ENCODE measurements at places on chromosomes 7 and 10.

DNA sequence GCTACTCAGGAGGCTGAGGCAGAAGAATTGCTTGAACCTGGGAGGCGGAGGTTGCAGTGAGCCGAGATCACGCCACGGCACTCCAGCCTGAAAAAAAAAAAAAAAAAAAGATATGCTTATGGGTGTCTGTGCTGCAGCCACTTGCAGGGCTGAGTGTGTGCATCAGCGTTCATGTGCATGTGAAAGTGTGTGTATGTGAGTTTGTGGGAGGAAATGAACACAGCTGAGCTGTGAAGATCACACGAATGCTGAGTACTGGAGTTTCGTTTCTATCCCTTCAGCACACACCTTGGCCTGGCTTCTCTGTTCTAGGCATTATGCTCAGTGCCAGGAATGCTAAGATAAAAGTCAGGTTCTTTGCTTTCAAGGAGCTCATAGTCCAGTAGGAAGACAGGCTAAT, 12.0 kb upstream of the SVOPL start:
- no peak for DNase-seq

DNA sequence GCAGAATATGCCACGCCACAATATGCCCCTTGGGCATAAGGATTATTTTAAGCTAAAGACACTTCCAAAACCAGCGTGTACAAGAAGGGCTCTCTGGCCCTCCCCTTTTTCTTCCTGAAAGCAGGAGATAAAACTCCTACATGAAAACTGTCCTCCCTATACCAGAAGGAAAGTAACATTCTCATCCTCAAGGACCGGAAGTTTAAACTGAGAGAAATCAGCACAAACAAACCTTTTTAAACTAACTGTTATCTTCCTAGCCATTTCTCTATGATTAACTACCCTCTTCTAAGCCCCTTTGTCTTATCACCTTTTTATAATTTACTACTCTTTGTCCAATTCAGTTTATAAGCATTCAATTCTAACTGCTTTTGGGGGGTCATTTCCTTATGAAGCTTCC, 16.4 kb upstream of the RAPGEF5 start:
- DNase-seq, result no peak

DNA sequence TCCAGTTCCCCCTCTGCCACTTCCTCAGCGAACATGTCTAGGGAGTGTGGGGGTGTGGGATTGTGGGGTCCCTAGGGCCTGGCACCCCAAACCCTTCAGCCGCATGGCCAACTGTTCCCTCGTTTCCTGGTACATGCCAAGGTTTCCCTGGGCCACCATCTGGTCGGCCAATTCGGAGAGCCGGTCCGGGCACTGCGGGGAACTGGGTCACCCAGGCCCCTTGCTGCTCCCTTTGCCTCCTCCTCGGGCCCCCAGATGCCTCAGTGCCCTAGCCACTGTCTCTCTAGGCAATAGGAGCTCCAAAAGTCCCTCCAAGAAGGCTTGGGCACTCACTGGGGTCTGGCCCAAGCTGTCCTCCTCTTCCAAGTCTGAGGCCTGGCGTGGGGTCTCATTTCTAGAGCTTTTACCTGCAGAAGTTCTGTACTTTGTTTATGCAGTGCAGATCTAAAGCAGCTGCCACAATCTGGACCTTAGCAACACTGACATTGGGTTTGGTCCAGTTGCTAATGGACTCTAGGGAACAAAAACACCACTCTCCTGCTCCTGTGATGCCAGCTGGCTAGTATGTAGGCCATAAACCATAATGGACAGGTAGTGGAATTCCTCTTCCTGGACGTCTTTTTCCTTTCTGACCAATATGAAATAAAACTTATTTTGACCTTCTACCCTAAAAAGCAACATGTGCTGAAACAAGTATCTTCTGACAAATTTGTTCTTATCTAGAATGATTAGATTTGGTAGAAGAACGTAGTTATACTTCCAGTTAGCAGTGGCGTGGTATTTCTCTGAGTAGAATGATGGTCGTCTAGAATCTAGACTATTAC, 172.9 kb downstream of the LRRC4 start:
- DNase-seq, result no peak

DNA sequence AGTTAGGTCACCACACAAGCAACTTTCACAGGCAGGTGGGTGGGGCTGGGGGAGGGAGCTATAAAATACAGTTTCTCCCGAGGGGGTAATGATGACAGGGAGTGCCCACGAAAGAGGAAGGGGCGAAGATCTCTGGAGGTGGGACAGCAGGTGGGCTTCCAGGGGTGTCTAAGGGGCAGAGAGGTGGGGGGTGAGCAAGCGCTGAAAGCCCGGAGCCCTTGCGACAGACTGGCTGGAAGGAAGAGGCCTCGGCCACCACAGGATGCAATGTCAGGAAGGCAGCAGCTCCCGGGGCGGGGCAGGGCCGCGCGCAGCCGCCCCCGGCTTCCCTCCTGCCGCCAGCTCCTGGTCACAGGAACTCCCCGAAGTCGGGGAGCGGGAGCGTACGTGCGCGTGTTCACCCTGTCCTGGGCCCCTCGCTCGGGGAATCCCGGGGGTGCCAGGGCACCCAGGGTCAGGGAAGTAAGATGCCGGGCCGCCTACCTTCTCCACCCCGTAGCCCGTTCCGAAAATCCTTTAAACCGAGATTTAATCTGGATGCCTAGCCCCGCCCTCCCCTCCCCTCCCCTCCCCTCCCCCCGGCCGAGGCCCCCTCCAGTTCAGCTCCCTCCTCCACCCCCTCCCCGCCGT, 105.2 kb upstream of the PPIF start:
- DNase-seq, result peak; percentile 12

DNA sequence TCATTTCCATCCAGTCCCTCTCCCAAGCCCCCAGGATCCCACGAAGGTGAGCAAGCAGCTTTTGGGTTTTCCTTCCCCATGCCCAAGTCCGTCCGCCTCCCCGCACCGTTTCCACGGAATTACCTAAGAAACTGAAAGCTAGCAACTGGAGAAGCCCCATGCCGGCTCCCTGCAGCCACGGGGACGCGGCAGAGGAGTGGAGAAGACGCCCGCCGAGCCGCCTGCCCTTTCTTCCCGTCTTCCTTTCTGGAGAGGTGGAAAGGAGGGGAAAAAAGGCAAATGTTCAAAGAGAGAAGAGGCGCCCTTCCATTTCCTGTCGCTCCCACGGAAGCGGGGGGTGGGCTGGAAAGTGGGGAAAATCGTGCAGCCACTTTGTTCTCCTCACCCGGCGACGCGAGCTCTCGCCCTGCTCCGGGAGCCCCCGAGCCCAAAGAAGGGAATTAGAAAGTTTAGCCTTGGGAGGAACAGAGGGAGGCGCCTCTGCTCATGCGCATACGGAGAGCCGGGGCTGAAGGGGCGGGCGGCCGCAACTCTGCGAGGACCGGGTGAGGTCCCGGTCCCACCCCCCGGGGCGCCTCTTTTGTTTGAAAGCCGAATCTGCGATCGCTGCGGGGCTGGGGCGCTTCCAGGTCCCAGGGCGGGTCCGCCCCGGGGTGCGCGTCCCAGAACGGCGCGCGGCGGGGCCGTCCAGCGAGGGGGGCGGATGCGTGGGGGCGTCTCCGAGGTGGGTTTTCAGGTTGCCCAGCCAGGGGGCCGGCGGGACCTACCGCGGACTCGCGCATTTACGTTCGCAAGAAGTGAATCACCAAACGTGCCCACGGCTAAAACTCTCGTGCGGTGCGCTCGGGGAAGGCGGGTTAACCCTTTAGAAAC, at the start of gene LAMB1:
Gene LAMB1 (minus strand): TSS at position 436 of the 873 bp plus-strand sequence. CDS start 276 bp downstream, at position 160.
- no peak for DNase-seq

DNA sequence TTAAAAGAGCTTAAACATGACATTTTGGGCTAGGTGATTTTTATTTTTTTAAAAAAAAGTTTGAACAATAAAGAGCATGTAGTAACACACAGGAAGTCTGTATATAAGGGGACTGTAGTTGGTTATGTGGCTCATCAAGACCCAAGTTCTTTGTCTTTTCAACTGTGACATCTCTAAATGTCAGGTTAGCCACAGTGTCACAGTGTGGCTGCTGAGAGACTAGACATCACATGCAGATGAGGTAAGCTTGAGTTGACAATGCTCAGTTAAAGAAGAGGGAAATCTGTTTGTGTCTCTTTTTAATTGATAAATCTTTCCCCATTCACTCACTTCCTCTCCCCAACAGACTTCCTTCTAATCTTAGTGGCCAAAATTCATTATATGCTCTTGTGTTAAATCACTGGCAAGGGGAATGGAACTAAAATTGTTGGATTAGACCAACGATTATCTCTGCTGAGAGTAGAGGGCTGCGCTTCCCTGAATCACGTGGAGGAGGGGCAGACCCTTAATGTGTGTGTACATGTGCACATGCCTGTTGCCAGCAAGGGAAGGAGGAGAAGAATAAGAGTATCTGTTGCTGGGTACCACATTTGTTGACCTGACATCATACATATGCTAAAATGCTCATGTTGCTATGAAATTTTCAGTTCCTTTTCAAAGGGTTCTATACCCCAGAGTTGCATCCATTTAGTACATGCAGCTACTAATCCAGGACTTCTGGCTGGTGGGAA, 78.3 kb downstream of the MMRN2 start:
- no peak for DNase-seq

GRCh38 chr10:20953120-20953519, 56.0 kb upstream of the NEBL start:
- no peak for DNase-seq

- no peak for DNase-seq
Observed at GRCh38 chr7:2237109-2237602, 4.4 kb upstream of the MAD1L1 start.

- DNase-seq, result no peak
Observed at GRCh38 chr7:148084138-148084537, 506.4 kb upstream of the C7orf33 start.

- DNase-seq, result no peak
Observed at GRCh38 chr10:110456046-110456445, 41.7 kb upstream of the DUSP5 start.

GRCh38 chr7:64515330-64515729, 47.5 kb downstream of the ZNF680 start:
- DNase-seq, result no peak

DNA sequence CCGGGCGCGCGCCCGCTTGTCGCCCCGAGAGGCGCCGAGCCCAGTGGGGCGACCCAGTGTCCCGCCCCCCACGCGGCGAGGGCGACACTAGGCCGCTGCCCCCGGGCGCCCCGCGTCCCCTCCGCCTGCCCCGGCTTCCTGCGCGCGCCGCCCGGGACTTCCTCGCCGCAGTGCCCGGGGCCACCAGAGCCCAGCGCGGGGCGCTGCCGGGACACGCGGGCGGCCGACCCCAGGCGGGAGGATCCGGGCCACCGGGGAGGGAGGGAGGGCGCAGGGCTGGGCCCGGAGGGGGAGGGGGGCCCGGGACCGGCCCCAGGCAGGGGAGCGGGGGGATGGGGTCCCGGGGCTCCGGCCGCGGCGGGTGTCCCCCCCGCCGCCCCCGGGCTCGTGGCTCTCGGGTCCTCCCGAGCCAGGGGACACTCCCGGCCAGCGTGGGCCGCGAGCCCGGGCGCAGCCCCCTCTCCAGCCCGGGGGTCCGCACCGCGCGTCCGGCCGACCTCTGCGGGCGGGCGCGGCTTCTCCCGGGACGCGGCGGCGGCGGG, 435 bp upstream of the PWWP2B start:
- DNase-seq, result peak; percentile 63

DNA sequence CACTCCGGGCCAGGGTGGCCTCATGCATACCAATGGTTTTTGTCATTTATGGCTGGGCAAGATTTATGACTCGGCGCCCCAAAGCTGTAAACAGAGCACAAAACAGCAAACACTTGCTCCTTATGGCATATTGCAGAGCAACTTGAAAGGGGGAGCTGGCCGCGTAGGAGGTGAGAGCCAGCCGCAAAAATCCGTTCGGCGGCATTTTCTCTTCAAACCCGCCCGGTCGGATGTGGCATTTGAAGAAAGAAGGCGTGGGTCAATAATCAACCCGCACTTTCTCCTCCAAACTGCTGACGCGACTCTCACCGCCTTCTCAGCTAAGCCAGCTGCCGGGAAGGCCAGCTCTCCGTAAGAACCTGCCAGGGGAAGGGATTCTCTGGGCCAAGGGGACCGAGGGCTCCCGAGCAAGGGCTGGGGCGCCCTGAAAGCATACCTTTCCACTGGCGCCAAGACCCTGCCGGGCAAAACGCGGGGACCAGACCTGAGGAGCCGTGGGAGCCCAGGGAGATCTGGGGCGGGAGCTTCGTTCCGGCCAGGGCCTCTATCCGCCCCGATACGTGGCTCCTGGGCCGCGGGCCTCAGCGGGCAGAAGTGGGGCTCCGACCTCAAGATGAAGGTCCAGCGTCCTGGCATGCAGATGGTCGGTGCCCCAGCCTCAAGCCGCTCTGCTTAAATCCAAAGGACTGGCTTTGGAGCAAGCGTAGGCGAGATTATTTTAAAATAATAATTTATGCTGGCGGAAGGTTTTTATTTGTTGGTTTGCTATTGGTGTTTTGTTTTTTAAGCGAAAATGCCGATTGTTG, 12.9 kb upstream of the HOXA2 start:
- DNase-seq, result no peak

- DNase-seq, result no peak
Observed at GRCh38 chr10:130049987-130050386, 60.6 kb downstream of the C10orf143 start.

DNA sequence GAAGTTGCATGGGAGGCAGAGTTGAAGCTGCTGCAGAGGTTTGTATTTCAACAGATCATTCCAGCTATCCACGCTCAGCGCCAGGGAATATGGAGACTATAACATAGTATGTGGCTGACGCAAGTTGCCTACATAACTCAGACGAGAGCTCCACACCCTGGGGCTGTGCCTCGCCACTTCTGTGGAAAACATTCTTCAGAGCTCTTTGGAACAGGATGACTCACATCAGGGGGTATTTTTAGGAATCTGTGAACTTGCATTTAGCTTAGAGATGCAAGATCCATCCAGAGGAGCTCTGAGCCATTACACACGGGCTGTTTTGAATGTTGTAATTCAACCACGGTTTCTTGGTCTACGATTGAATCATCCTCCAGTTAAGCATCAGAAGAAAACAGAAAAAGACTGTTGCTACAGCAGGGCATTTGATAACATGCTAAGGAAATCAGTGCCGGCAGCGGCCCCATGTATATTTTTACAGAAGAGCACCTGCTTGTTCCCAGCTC, 481.5 kb upstream of the AKR1E2 start:
- no peak for DNase-seq

DNA sequence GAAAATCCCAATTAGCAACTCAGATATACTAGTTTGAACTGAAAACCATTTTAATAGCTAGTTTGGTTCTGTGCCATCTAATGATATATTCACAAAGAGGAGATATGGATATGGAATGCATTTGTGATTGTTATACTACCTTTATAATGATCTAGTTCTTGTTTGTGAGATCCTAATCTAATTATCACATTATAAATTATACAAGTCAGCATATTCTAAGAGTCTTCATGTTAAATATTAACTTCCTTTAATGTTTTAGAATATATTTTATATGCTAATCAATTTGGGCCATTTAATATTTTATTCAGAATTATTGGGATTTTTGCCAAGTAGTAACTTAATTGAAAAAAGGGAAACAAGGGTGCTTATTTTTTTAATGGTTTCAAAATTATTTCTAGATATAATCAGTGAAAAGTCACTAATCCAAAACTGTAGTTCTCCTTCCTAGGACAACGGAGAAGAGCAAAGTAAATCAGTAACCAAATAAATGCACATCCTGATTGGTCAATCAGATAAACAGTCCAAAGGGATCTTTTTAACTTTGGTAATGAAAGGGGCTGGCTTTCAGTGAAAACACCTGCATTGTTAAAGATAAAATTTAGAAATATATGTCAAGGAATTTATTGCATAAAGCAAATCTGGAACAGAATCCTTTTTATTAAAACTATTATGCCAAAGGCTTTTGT, 173.9 kb upstream of the MEOX2 start:
- DNase-seq, result no peak
